ENCODE measurements at places on chromosomes 7 and 10.

GRCh38 chr10:33735464-33735923 is 401.0 kb upstream of the NRP1 start:
- DNase-seq = peak; percentile 22

DNA sequence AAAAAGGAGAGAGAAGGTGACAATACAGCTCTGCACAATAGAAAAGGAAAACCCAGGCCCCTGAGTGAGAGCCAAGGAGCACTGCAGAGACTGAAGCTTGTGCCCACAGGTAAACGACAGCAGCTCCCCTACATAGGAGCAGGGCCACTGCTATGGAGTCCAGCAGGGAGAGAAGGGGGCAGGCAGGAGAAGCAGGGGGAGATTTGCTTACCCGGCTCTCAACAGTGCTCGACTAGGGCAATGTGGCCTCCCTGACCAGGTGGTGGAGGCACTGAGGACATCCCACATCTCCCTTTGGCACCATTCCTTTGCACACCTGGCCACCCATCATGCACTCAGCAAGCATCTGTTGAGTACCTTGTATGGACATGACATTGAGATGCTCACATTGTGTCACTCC is 153.0 kb downstream of the EVX1 start:
- no peak for DNase-seq

DNA sequence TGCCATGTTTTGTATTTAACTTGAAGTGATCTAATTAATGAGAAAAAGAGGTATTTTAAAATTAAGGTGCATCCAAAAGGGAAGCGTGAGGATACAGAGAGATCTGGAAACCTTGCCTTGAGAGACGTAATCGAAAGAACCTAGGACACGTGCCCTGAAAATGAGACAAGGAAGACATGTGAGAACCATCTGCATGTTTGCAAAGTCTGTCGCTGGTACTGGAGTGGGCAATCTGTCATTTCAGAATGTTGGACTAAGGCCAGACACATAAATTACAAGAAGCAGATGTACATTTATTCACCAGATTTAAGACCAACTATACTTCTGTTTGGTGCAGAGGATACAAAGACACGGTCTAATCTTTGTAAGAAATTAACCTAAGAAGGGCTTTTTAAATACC is 9.2 kb downstream of the AGR2 start:
- DNase-seq = no peak

GRCh38 chr7:77543910-77544309 is 6.8 kb downstream of the PTPN12 start:
- DNase-seq = no peak

DNA sequence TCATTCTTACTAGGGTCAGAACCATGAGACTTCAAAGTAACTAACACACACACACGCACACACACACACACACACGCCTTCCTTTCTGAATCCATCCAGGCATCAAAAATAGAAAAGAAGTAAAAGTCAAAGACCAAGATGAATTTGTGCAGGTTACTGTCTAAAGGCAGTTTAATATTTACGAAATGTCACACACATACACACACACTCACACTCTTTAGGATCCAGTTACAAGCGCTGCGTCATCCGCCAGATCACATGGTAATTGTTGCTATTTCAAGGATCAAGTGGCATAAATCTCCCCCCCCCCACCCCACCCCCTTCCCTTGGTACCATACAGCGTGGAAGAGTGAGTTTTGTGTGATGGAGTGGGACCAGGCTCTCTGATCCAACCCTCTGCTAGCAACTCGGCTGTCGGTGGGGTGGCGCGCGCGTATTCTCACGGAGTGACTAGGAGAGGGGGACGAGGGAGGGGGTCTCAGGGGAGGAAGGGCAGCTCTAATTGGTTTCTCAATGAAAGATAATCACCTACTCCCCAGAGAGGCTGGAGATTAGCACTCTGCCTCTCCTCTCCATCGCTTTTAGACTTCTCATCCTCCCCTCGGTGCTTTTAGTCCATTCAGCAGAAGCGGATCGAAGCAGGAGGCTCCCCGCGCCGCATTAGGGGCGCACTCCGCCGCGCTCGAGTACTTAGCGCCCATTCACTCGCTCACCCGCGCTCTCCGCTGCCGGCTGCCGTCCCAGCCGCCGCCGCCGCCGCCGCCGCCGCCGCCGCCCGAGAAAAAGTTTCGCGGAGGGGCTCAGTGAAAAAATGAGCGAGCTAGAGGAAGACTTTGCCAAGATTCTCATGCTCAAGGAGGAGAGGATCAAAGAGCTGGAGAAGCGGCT is 83.5 kb upstream of the PRKG1 start:
- DNase-seq = peak; percentile 91

DNA sequence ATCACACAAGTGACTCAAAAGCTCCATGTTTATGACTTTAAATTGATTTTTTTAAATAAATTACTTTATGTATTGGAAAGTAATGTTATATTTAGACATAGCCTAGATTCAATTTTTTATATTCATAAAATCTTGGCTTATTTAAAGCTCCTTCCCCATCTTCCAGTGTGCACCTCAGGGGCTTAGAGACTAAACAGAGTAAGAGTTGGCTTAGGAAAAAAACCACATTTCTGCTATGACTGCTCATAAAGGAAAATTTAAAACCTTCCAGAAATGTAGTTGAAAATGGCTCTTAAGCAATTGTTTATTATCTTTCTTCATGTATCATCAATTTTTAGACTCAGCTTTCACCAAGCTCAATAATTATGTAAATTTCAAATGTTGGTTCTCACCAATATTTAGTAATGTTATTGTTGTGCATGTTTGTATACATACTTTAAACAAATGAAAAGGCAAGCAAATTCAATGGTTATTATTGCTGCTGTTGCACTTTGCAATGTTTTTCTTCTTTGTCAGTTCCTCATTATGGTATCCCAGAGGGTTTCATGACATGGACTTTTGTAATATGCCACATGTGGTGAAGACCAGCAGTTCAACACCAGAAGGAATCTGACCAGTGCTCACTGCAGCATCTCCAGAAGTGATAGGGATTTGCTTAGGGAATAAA is 700.1 kb upstream of the ANKRD30A start:
- DNase-seq = peak; percentile 14

Data from fibroblast of mammary gland (primary cell).